EL (cell line): ENCODE measurements at places on chromosomes 11 and 22.

DNA sequence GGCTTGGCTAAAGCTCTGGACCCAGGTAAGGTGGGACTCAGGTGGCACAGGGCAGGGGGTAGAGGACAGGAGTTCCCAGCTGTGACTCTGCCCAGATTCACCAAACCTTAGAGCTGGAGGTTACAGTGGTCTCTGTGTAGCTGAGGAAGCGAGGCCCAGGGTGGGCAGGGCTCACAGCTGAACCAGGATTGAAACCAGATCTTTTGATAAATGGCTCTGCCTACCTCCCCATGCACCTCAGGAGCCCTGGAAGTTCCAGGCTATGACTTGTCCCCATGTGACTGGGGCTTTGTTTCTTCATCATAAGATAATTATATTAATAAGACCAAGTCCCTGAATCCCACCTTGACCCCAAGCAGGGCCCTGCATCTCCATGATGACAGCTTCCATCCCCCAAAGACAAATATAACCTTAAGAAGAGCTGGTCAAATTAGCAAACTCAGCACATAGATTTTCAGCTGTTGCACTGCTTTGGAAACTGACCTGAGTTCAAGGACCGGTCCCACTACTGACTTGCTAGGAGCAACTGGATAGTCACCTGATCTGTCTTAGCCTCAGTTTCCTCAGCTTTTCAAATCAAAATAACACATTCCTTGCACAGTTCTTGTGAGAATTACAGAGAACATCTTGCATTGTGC, 21.3 kb upstream of the TSKU start:
- no peak for DNase-seq

GRCh38 chr11:748007-748359, 719 bp downstream of the TALDO1 start:
- peak; percentile 35 for DNase-seq

DNA sequence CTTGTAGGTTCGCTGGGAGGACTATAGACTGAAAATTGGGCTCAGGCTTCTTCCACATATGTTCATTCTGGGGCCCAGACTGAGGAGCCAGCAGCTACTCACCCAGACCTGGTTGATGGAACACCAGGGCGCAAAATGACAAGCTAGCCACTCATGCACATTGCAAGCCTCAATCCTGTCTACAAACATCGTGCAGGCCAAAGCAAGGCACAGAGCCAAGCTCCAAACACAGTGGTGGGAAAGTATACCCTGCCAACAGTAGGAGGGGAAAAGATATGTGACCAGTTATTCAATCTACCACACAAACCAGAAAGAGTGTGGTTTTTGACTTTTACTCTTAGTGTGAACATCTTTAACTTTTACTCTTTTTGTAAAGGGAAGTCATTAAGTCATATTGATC, 660.5 kb downstream of the NTM start:
- no peak for DNase-seq

GRCh38 chr11:65793144-65793581, 6.3 kb downstream of the OVOL1 start:
- no peak for DNase-seq

- peak; percentile 30 for DNase-seq
Observed at GRCh38 chr22:24319451-24319850, 48.8 kb downstream of the SPECC1L start.

GRCh38 chr22:33792832-33793231, 127.4 kb downstream of the LARGE1 start:
- no peak for DNase-seq

DNA sequence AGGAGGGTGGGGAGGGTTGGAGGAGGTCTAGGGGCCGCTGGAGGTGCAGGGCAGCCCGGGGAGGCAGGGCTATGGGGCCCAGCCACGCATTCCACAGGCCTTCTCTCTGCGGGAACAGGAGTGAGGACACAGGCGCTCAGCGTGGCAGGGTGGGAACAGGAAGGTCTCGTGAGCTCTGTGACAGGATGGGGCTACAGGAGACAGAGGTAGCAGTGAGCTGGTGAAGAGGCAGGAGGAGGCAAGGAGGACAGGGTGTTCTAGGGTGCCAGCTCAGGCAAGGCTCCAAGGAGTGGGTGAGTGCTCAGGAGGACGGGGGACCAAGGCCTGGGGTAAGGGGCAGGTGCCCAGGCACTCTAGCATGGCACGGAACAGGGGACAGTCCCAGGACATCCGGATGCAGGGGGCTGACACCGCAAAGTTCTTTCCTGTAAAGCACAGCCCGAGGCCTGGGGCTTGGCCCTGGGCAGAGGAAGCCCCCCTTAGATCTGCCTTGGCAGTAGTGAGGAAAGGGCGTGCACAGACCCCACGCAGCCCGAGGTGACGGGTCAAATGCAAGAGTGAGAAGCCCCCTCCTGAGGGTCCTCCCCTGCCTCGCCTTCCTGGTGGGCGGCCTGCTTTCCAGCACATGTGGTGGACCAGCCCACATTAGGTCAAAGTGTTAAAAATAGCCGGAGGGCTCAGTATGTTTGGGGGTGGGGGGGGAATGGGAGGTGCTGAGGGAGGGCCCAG, 4.7 kb upstream of the NEAT1 start:
- no peak for DNase-seq

- peak; percentile 90 for DNase-seq
Observed at GRCh38 chr11:73177778-73178539, 35.8 kb upstream of the FCHSD2 start.

GRCh38 chr22:38823076-38823475, 20.8 kb downstream of the NPTXR start:
- DNase-seq, result no peak

DNA sequence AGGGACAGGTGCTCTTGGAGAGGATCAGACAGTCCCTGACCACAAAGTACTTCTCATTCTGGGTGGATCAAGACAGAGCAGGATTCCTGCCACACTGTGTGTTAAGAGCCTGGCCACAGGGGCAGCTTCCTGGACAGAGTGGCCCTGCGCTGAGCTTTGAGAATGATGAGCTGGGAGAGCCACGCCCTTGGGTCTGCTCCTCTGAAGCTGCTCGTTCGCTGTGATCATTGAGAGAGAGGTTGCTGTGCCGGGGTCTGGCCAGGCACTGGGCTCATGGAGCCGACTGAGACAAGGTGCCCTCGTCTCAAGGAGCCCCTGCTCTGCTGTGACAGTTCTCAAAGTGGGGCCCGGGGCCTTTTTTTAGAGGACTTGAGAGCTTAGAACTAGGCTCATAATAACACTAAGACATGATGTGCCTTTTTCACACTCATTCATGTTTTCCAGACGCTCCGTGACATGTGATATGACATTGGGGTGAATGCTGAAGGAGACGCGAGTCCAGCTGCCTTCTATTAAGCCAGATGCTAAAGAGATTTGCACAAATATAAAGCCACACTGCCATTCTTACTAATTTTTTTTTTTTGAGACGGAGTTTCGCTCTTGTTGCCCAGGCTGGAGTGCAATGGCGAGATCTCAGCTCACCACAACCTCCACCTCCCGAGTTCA, 1.6 kb upstream of the MFRP start:
- DNase-seq, result no peak

DNA sequence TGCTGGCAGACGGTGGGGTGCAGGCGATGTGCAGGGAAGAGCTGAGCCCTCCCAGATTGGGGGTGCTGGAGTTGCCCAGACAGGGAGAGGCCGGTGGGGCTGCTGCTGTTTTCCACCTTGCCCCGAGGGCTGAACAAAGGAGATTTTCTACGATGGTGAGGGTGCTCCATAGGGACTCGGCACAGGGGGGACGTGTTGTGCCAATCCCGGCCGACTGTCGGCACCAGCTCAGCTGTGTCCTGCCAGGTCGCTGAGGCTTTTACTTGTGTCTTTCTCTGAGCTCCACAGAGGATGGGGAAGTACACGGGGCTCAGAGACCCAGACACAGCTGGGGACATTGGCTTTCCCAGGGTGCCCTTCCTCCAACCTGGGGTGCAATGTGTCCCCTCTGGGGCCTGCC, 816.8 kb downstream of the BRD1 start:
- no peak for DNase-seq
